ENCODE measurements at places on chromosomes 7 and 10.

DNA sequence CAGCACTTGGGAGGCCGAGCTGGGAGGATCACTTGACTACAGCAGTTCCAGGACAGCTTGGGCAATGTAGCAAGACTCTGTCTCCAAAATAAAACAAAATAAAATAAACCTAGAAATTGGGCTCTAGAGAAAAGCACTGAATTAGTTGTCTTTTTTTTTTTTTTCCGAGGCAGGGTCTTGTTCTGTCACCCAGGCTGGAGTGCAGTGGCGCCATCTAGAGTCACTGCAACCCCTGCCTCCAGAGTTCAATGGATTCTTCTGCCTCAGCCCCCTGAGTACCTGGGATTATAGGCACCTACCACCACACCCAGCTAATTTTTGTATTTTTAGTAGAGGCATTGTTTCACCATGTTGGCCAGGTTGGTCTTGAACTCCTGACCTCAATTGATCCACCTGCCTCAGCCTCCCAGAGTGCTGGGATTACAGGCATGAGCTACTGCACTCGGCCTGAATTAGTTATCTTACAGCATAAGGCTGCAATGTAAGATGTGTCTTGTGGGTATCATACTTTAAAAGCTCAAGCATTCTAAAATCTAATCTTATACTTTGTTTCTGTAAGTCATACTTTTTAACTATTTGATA is 12.8 kb downstream of the MEIG1 start:
- DNase-seq = peak; percentile 48

- no peak for DNase-seq
Observed at GRCh38 chr7:12244129-12244528, 33.0 kb downstream of the TMEM106B start.

DNA sequence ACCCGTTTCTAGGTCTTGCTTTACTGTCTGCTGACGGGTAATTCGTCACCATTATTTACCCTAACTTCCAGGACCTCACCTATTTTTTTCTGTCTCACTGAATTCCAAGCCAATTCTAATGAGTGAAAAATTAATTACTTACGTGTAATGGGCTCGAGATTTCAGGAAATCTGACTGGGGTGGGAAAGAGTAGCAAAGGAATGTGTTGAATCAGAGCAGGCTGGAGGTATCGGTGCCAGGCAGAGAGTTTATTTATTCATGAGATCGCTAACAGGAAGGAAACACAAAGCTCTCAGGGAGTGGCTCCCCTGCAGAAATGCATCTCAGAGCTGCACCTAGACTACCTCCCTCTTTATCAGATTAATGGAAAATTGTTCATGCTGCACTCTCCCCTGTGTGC is 4.0 kb upstream of the DIP2C start:
- DNase-seq = no peak

- DNase-seq = no peak
Observed at GRCh38 chr10:600876-601659, 88.4 kb downstream of the DIP2C start.

DNA sequence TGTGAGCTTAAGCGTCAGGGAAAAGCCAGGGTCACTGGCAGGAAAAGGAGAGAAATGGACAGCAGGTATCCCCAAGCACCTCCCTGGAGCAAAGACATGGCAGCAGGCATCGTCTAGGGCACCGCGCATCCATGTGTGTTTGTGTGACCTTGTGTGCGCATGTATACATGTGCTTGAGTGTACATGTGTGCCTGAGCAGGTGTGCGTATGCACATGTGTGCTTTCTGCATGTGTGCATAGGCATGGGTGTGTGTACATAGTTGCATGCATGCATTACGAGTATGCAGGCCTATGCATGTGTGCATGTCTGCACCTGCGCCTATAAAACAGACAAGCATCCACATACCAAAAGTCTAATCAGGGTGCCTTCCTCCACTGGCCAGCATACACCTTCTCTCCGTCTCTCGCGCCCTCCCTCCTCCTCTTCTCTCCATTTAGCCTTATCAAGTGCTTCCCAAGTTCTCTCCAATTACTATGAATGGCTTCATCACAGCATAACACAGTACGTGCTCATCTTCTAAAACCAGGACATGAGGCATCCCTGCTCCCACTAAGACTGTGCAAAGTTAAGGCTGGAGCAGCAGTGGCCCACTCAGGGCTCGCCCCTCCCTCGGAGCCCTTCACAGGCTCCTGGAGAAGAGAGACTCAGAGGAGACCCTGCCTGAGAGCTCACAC is 30.6 kb downstream of the RASGEF1A start:
- DNase-seq = no peak

GRCh38 chr10:327889-328852 is 192.9 kb downstream of the ZMYND11 start:
- DNase-seq = no peak

DNA sequence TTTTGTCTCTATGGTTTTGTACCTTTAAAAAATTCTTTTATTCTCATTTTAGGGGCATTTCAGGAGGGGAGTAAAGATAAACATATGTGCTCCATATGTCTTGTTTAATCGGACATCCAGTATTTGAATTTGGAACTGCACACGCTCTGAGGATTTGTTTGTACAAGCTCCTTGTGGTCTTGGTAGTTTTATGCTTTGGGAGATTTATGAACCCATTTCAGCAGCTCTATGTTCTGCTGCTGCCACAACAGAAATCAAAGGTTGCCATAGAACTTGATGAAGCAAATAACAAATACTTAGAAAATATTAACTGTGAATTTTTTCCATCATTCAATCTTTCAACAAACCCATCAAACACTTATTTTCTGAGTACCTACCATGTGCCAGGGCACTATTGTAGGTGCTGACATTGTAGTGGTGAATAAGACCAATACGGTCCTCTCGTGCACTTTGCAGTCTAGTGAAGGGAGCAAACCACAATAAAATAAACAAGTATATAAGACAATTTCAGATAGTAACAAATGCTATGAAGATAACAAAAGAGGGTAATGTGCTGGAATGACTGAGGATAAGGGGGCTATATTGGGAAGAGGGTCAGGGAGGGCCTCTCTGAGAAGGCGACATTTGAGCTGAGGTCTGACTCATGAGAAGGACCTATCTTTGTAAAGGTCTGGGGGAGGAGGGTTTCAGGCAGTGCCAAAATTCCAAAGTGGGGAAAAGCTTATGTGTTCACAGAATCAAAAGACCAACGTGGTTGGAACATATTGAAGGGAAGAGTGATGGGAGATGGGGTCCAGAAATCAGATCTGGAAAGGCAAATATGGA is 30.4 kb downstream of the MYPN start:
- DNase-seq = no peak

- no peak for DNase-seq
Observed at GRCh38 chr7:139720705-139721231, 57.0 kb downstream of the HIPK2 start.

DNA sequence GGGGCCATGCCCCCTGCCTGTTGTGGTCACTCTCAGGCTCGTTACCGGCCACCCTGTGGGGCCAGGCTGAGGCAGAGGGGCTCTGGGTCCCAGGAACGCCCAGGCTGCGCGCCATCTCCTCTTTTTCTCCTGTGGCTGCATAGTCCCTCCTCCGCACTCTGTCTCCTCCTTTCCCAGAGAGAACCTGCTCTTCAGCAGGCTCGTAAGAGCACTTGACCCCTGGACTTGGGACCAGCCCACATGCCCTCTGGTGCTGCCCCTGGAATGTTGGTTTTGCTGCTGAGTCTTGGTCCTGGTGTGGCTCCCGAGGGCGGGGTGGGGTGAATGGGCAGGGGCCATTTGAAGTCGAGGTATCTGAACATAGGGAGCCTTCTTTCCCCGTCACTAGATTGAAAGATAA is 6.6 kb upstream of the BHLHA15 start:
- DNase-seq = no peak

GRCh38 chr10:46323176-46323575 is 36.4 kb downstream of the ANTXRL start:
- DNase-seq = no peak

DNA sequence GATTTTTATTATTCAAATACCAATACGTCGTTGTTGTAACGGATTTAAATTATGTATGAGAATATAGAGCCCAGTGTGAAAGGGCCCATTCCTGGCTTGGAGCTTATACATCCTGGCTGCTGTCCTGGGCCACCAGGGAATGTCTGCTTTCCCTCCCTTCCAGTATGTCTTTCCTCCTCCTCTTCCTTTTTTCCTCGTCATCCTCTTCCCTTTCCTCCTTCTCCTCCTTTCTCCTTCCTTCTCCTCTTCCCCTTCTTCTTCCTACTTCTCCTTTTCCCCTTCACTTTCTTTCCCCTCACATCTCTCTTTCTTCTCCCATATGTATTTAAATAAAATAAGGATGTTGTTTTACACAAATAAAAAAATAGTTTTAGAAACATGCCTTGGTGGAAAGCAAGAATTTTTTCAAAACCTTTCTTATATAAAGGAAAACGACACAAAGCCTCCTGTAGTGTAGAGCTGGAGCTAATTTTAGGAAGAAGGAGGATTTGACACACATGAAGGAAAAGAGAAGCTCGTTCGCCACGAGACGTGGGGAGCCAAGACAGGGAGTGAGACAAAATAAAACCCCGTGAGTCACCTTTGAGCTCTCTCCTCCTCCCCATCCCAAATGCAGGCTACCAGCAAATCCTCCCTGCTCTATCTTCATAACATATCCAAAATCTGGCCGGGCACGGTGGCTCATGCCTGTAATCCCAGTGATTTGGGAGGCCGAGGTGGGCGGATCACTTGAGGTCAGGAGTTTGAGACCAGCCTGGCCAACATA is 301.1 kb upstream of the LYZL1 start:
- DNase-seq = no peak

DNA sequence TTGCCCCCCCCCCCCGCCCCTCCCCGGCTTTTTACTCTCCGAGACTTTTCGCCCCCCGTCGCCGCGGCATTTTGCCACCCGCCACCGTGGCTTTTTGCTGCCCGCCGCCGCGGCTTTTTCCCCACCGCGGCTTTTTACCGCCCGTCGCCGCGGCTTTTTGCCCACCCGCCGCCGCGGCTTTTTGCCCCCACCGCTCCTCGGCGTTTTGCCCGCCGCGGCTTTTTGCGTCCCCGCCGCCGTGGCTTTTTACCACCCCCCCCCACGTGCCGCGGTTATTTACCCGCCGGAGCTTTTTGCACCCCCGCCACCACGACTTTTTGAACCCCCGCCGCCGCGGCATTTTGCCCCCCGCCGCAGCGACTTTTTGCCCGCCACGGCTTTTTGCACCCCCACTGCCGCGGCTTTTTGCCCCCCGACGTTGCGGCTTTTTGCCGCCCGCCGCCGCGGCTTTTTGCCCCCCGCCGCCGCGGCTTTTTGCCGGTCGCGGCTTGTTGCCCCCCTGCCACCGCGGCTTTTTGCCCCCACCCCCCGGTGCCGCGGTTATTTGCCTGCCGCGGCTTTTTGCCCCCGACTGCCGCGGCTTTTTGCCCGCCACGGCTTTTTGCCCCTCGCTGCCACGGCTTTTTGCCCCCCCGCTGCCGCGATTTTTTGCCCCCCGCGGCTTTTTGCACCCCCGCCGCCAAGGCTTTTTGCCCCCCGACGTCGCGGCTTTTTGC is 461.1 kb downstream of the ZNF33B start:
- no peak for DNase-seq

DNA sequence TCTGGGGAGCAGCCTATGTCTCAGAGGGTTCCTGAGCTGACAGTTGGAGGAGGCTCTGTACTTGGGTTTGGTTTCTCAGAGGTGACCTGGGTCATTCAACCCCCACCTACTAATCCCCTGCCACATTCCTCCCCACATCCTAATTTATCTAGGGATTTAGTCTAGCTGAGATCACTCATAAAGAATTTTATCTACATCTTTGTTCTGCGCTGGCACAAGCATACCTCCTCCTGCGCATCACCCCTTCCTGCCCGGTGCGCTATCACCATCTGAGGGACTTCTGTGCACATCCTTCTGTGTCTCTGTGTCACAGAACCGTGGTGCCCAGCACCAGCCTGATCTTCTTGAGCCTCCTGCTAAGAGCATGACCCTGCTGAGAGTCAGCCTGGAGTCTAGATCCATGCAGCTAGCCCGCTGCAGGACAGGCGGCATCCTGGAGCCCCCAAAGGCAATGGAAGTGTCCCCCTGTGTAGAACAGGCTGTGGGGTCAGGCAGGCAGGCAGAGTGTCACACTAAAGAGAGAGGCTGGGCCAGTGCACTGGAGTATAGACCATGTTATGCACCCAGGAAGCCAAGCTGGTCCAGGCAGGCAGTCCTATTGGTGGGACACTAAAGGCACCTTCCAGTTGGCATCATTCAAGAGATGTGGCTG is 63.6 kb downstream of the ARHGAP22 start:
- no peak for DNase-seq

- DNase-seq = no peak
Observed at GRCh38 chr7:15839416-15840100, 153.1 kb upstream of the MEOX2 start.

GRCh38 chr10:127243490-127244272 is 47.3 kb upstream of the INSYN2A start:
- DNase-seq = peak; percentile 12

Measured in CD4-positive, alpha-beta T cell treated with Interferon gamma for 1 hour (primary cell).